ENCODE measurements at places on chromosomes 16 and 17. TPM values are rescaled to one million over a fixed set of nuclear protein-coding genes. Genes with fewer than 3 reads are reported as not detected.

GRCh38 chr17:51189628-51190027 is 23.4 kb downstream of the NME2 start:
- DNase-seq, result no peak

DNA sequence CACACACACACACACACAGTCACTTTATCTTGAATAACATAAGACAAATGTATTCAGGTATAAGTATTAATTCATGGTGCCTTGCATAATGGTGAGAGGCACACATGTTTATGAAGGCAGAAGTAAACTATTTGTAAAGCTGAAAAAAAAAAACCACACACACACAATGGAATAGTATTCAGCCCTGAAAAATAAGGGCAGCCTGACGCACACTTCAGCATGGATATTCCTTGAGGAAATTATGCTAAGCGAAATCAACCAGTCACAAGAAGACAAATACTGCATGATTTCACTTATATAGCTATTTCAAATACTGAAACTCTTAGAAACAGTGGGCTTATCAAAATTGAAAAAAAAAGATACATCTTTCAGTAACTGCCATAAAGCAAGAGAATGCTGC is 200.2 kb upstream of the RBFOX1 start:
- no peak for DNase-seq

- no peak for DNase-seq
Observed at GRCh38 chr16:82470016-82470415, 156.8 kb upstream of the CDH13 start.

- DNase-seq, result no peak
Observed at GRCh38 chr17:65544672-65545071, 16.8 kb downstream of the AXIN2 start.

- DNase-seq, result no peak
Observed at GRCh38 chr17:49241692-49242397, 11.3 kb upstream of the PHOSPHO1 start.

OSBPL7 gene
- 16.8 TPM for total RNA-seq

Data from osteocyte (in vitro differentiated cells).